ENCODE measurements at places on chromosomes 4 and X. TPM values are rescaled to one million over a fixed set of nuclear protein-coding genes. Genes with fewer than 3 reads are reported as not detected.

RNF175 gene
- 0.26 TPM for total RNA-seq

DNA sequence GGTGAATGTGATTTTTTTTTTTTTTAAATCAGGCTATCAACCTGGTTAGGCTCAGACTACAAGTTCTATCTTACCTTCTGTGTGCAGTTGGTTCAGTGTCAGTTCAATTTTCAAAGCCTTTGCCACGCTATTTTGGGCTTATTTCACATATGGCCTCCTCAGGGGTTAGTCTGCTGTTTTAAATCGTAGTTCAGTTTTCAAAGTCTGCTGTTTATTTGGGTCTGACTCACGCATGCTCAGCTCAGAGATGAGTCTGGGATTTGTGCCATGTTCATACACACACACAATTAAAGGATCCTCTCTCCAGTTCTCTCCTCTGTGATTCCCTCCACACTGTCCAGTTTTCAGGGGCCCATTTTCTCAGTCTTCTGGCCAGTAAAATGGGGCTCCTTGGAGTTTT is 32.3 kb upstream of the ZFX start:
- no peaks in the 10 kb centered on the region for H3K27me3 ChIP-seq
- H3K4me3 ChIP-seq = no peak overlapping the region
- no peaks in the 10 kb centered on the region for H3K36me3 ChIP-seq
- DNase-seq = peak; percentile 72
- H3K4me1 ChIP-seq = peaks cover 2% of the 10 kb centered on the region
- H3K27ac ChIP-seq = no peak overlapping the region

ARAP2 gene
- total RNA-seq = 3.0 TPM

- DNase-seq = no peak
- H3K4me1 ChIP-seq = peaks cover 2% of the 10 kb centered on the region
- H3K4me3 ChIP-seq = no peak overlapping the region
- H3K27me3 ChIP-seq = no peaks in the 10 kb centered on the region
- H3K36me3 ChIP-seq = no peaks in the 10 kb centered on the region
These were observed 14.7 kb upstream of the PLAC8 start for GRCh38 chr4:83129264-83129663.

LANCL3 gene
- total RNA-seq = not detected

DNA sequence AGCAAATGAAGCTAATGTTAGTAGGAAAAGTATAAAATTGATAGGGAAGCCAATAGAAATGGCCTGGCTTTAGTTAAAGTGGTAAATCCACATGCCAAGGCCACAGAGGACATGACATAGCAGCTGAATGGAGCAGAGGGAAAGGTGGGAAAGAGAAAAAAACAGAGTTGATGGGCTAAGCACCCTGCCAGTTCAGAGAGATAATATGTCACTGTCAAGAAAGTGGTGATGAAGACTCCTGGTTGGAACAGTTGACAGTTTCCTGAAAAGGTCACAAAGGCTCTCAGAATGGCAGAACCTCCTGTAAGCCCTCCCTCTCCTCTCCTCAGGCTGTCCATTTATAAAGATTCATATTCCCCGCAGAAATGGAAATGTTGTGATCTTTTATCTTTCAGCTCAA is 48.2 kb downstream of the SLC7A11 start:
- H3K27ac ChIP-seq = no peak overlapping the region
- DNase-seq = no peak
- no peaks in the 10 kb centered on the region for H3K4me1 ChIP-seq
- no peaks in the 10 kb centered on the region for H3K27me3 ChIP-seq

DNA sequence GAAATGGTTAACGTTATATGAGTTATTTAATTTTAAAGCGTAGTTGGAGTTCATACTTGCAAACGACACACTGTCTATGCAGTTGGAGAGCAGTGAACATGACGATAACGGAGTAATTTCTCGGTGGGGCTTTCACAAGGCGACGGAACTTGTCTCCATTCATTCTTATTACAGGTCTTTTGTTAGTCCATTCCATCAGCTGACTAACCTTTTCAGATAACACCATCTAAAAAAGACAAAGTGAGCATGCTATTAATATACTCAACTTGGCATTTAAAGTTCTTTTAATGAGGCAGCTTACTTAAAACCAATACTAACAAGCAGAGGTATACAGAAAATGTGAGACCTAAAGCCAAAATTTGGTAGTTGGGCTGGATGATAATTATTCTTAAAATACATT is 19.9 kb downstream of the MAGT1 start:
- no peak overlapping the region for H3K4me3 ChIP-seq
- no peaks in the 10 kb centered on the region for H3K27me3 ChIP-seq
- no peaks in the 10 kb centered on the region for H3K4me1 ChIP-seq
- no peak for DNase-seq
- no peak overlapping the region for H3K27ac ChIP-seq
- no peaks in the 10 kb centered on the region for H3K36me3 ChIP-seq

- no peak overlapping the region for H3K4me3 ChIP-seq
- H3K4me1 ChIP-seq = no peaks in the 10 kb centered on the region
- H3K27ac ChIP-seq = no peak overlapping the region
- no peaks in the 10 kb centered on the region for H3K27me3 ChIP-seq
- DNase-seq = no peak
These were observed 41.2 kb upstream of the ZMAT1 start for GRCh38 chrX:101973066-101973465.

MND1 gene
- total RNA-seq = 5.8 TPM

DNA sequence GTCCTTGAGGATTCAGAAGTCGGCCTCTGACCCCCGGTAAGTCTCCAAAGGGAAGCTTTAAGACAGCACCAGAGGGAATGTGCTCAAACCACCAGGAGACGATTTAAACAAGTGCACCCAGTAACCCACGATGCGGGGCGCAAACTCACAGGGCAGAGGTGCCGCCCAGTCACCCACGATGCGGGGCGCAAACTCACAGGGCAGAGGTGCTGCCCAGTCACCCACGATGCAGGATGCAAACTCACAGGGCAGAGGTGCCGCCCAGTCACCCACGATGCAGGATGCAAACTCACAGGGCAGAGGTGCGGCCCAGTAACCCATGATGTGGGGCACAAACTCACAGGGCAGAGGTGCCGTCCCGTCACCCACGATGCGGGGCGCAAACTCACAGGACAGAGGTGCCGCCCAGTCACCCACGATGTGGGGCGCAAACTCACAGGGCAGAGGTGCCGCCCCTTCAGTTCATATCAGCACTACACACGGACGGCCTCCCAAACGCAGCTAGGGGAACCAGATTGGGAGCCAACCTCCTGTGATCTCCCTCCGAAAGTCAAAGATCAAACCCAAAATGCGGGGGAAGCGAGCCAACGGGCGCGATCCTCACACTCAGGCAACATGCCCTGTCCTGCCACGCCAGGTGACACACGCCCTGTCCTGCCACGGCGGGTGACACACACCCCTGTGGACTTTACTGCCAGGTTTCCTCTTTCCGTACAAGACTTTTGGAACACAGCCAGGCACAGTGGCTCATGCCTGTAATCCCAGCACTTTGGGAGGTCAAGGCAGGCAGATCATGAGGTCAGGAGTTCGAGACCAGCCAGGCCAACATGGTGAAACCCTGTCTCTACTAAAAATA is 11.3 kb downstream of the PPP2R3B start:
- H3K4me1 ChIP-seq = no peaks in the 10 kb centered on the region
- H3K36me3 ChIP-seq = no peaks in the 10 kb centered on the region
- no peak for DNase-seq

- peaks cover 5% of the 10 kb centered on the region for H3K4me1 ChIP-seq
- peak overlapping the region; percentile 43 for H3K27ac ChIP-seq
- peak; percentile 40 for DNase-seq
- no peaks in the 10 kb centered on the region for H3K27me3 ChIP-seq
These were observed 163.5 kb upstream of the SPIN4 start for GRCh38 chrX:63514569-63515080.

SULT1B1 gene
- total RNA-seq = not detected

GRCh38 chr4:53545942-53546581 is 45.2 kb downstream of the LNX1 start:
- H3K27me3 ChIP-seq = no peaks in the 10 kb centered on the region
- H3K27ac ChIP-seq = no peak overlapping the region
- no peak overlapping the region for H3K4me3 ChIP-seq
- H3K4me1 ChIP-seq = peaks cover 19% of the 10 kb centered on the region

OCIAD1 gene
- total RNA-seq = 92.8 TPM

JCHAIN gene
- 14.1 TPM for total RNA-seq

GRCh38 chr4:87354168-87355102 is 31.8 kb upstream of the HSD17B13 start:
- no peak overlapping the region for H3K27ac ChIP-seq
- peak; percentile 60 for DNase-seq
- H3K36me3 ChIP-seq = no peaks in the 10 kb centered on the region
- peaks cover 5% of the 10 kb centered on the region for H3K4me1 ChIP-seq

ATP6AP2 gene
- total RNA-seq = 164 TPM

GRCh38 chr4:182346675-182347375 is 103.6 kb downstream of the TENM3 start:
- no peak overlapping the region for H3K27ac ChIP-seq
- no peaks in the 10 kb centered on the region for H3K36me3 ChIP-seq
- no peaks in the 10 kb centered on the region for H3K27me3 ChIP-seq
- DNase-seq = no peak

CSN1S1 gene
- total RNA-seq = not detected

GRCh38 chr4:77126809-77127208 is 30.2 kb upstream of the CCNG2 start:
- peaks cover 10% of the 10 kb centered on the region for H3K27me3 ChIP-seq
- H3K27ac ChIP-seq = no peak overlapping the region
- DNase-seq = no peak
- H3K4me1 ChIP-seq = no peaks in the 10 kb centered on the region
- no peaks in the 10 kb centered on the region for H3K36me3 ChIP-seq

GRCh38 chrX:85882601-85883000 is 164.8 kb downstream of the CHM start:
- no peak overlapping the region for H3K27ac ChIP-seq
- H3K4me3 ChIP-seq = no peak overlapping the region
- H3K36me3 ChIP-seq = no peaks in the 10 kb centered on the region
- no peaks in the 10 kb centered on the region for H3K27me3 ChIP-seq

JAKMIP1 gene
- total RNA-seq = not detected

DNA sequence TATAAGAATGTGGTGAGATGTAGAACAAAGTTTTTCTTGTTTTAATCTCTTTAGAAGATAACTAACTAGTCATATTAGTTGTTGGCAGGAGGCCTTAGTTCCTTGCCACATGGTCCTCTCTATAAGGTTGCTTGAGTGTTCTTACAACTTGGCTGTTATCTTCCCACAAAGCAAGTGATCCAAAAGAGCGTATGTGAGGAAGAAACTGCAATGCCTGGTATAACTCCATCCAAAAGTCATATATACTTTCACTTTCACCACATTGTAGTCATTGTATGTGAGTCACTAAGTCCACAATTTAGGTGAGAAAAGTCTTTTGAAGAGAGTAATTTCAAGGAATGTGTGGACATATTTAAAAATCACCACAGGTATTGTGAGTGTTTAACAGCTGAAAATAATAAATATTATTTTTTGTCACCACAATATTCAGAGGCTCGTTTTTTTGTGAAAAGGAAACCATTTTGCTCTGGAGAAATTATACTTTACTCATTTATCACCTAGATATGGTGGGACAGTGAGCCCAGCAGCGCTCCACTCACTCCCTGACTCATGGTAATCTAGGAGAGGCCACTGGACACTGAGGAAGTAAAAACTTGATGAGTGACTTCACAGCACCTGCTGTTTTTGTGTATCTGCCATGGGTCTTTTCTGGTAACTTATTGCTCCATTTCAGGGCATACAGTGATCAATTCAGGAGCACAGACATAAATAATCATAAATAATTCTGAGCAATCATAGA is 369.4 kb upstream of the NDST3 start:
- H3K4me3 ChIP-seq = no peak overlapping the region
- H3K4me1 ChIP-seq = no peaks in the 10 kb centered on the region
- DNase-seq = no peak
- H3K27ac ChIP-seq = no peak overlapping the region

GRCh38 chrX:121106484-121107235 is 59.2 kb downstream of the GLUD2 start:
- no peaks in the 10 kb centered on the region for H3K27me3 ChIP-seq
- H3K4me1 ChIP-seq = no peaks in the 10 kb centered on the region
- no peak for DNase-seq
- H3K4me3 ChIP-seq = no peak overlapping the region

TEX13C gene
- not detected for total RNA-seq

DNA sequence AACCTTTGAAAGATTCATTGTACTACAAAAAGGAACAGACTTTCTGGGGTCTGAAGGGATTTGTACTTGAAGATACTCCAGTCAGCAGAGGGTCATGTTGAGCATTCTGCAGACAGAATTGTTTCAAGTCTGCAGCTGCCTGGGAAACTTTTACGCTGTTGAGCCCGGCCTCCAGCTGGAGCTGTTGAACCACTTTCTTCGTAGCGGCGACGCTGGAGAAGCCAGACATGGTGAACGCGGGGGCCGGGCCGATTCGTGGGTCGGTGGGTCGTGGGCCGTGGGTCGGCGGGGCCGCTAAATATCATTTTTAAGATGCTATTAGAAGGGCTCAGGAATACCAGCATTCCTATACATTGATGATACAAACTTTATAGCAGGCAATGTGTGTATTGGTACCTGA is 12.0 kb upstream of the RTL9 start:
- no peak overlapping the region for H3K4me3 ChIP-seq
- H3K27ac ChIP-seq = no peak overlapping the region
- no peaks in the 10 kb centered on the region for H3K27me3 ChIP-seq
- H3K36me3 ChIP-seq = no peaks in the 10 kb centered on the region
- no peaks in the 10 kb centered on the region for H3K4me1 ChIP-seq

GRCh38 chr4:6307230-6307629 is 37.6 kb downstream of the WFS1 start:
- H3K27me3 ChIP-seq = peaks cover 10% of the 10 kb centered on the region
- no peak overlapping the region for H3K27ac ChIP-seq
- H3K4me3 ChIP-seq = no peak overlapping the region
- peaks cover 2% of the 10 kb centered on the region for H3K36me3 ChIP-seq

C4orf50 gene
- not detected for total RNA-seq

DNA sequence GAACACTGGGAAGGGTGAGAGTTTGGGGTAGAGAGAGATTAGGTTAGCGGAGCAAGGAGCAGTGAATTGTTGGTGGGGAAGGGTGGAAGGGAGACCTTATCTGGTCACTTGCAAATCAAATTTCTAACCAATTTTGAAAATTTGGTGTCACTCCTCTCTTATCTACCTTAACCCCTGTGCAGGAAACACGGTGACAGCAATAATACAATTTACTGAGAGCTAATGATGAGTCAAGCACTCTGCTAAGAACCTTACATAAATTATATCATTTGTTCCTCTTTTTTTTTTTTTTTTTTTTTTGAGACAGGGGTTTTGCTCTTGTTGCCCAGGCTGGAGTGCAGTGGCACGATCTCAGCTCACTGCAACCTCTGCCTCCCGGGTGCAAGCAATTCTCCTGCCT is 116.4 kb downstream of the C4orf51 start:
- no peak overlapping the region for H3K27ac ChIP-seq
- no peaks in the 10 kb centered on the region for H3K4me1 ChIP-seq
- no peak for DNase-seq
- no peaks in the 10 kb centered on the region for H3K27me3 ChIP-seq
- no peaks in the 10 kb centered on the region for H3K36me3 ChIP-seq

PRRG1 gene
- total RNA-seq = 6.2 TPM

HHIP gene
- under 0.01 TPM for total RNA-seq

DNA sequence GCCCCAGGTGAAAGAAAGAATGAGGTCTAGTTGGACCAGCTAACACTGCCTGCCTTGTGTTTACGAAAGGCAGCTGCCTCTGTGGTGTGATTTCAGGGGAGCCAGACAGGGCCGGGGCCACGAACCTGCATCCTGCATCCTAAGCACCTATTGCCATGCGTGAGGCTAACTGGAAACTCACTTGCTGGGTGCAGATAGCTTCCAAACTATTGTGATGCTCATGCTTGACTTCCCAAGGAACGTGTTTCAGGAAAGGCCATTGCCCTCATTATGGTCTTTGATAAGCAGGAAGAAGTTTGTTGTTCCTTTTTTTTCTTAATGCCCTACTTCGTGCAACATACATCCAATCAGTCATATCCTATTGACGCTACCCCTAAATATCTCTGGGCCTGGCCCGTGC is 2.3 kb upstream of the IRF2 start:
- no peak overlapping the region for H3K27ac ChIP-seq
- H3K36me3 ChIP-seq = no peaks in the 10 kb centered on the region
- H3K27me3 ChIP-seq = no peaks in the 10 kb centered on the region
- H3K4me1 ChIP-seq = no peaks in the 10 kb centered on the region
- H3K4me3 ChIP-seq = no peak overlapping the region
- DNase-seq = no peak

Measured in fibroblast of lung (primary cell).